ENCODE measurements at places on chromosomes 5 and 9.

DNA sequence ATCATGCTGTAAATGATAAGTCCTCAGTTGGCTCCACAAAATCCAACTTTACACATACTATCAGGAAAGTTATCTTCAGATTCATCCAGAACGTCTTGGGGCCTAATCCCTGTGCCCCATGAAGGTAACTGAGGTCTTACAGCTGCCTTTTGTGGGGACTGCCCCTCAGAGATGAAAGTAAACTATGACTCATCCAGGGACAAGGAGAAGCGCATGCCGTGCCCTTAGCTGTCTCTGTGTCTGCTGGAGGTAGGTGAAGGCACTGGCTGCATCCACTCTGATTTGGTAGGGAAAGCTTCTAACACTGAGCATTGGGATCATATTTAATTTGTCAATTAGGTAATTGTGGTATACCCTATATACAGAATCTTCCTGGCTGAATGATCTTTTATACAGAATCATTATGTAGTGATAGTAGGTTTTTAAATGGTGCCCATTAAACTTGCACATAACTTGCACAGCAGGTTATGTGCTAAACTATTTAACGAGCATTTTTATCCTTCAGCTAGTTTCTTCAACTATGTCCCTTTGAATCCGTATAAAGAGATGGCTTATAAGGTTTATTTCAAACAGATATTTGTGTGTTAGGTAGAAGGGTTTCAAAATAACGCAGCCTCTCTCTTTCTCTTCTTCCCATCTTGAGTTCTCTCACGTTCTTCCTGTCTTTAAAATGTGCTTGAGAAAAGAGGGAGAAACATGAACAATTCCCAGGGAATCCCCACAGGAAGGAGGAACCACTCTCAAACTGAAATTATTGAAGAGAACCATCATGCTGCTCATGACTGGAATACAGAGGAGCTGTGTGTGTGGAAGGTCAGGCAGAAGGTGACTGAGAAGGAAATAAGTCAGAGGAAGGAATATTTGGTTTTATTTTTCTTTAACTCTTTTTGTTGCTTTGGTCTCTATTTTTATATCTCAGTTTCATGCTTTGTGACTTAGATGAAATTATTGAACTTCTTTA, 250.9 kb downstream of the CD180 start:
- no peak for DNase-seq

GRCh38 chr5:68379275-68380036, 163.9 kb downstream of the PIK3R1 start:
- no peak for DNase-seq

- DNase-seq, result no peak
These were observed 53.9 kb downstream of the ZCCHC7 start for GRCh38 chr9:37174247-37174646.

GRCh38 chr9:114947058-114947457, 16.7 kb upstream of the TNFSF8 start:
- DNase-seq, result no peak

DNA sequence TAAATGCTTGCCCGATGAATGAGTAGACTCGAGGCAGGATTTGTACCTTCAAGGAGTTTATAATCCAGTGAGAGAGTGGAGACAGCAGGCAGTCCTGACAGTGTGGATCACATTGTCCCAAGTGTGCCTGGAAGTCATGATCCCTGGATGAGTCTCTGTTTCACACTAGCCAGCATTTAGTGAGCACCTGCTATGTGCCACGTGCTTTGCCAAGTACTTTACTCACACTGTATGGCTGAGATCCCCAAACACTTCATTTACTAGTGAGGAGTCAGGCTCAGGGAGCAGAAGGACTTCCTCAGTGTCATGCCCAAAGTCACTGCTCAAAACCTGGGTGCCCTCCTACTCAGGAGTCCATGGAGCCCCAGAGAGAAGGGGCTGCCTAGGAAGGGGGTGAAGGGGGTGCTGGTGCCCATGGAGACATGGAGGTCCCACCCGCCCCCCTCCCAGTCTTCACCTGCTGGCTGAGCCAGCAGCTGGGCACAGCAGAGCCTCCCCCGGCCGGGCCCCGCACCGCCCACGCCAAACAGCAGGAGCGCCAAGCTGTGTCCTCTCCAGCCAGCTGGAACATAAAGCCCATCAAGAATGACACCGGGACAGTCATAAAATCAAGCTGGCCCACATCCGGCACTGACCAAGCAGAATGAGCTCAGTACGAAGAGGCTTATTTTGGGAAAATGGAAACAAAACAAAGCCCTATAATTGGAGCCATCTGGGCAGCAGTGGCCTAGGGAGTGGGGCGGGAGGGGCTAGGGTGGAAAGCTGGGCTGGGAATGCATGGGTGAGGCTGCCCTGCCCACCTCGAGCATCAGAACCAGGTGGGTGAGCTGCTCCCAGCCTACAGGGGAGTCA, 10.6 kb downstream of the LAMC3 start:
- DNase-seq, result no peak

- DNase-seq, result peak; percentile 3
These were observed 351.2 kb downstream of the RAB3C start for GRCh38 chr5:58933891-58934628.

GRCh38 chr5:170297589-170298462, at the start of gene LCP2:
Gene LCP2 (minus strand): TSS chr5:170297777. CDS start chr5:170297611, 166 bp downstream.
- DNase-seq, result peak; percentile 39

DNA sequence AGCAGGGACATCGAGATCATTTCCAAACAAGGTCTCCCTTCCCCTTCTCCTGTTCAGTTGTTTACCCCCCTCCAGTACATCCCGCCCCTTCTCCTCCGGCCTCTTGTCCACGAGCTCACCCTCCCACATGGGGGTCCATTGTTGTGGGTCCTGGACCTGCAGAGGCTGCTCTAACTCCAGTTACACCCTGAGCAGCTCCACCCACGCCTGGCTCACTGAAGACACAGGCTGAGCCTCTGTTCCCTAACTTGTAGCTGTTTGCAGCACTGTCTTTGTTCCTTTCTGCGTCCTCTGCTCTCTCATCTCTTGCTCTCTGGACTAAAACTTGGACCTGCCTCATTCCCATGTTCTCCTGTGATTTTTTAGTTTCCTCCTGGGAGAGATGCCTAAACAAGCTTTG, 377.5 kb downstream of the MED10 start:
- no peak for DNase-seq

- no peak for DNase-seq
These were observed 78.3 kb upstream of the TNFSF8 start for GRCh38 chr9:115008536-115009270.

DNA sequence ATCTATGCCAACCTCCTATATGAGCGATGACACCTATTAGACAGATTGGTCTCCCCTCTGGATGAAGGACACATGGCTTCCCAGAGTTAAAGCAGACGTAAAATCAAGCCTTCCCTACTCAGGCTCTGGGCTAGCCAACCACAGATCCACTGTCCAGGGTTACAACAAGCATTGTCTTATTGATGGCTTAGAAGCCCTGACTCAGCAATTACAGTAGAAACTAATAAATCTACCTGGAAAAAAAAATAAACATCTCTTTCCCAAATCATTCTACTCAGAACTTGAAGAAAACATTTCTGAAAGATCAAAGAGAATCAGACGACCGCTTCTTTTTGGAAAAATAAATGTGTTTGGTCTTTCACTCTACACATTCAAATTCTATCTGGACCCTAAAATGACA, 189.3 kb downstream of the GLIS3 start:
- DNase-seq, result no peak

DNA sequence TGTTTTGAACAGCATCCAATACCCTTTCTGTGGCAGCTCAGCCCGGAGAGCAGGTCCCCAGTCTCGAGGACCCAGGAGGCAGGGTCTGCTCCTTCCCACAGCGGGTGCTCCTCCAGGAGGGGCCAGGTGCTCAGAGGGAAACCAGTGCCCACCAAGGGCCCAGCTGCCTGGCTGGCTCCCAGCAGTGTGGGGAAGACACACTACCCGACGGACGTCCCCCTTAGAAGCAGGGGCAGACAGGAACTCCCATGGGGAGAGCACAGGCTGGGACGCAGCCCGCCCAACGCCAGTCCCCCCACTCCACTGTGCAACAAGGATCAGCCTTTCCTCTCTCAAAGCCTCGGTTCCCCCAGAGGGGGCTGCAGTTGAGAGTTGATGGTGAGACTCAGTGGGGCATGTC, 57.6 kb downstream of the ADAMTS2 start:
- no peak for DNase-seq
